ENCODE measurements at places on chromosomes 12 and 14. TPM values are rescaled to one million over a fixed set of nuclear protein-coding genes. Genes with fewer than 3 reads are reported as not detected.

Gene HOXC10
- 15.7 TPM for total RNA-seq

Gene PPP1R3E
- 1.6 TPM for total RNA-seq

Gene WSCD2
- not detected for total RNA-seq

Gene ERBB3
- 14.3 TPM for total RNA-seq

Gene NGB
- 0.14 TPM for total RNA-seq

Gene CLECL1
- not detected for total RNA-seq

Gene TMEM63C
- under 0.01 TPM for total RNA-seq

Gene NAV3
- 27.9 TPM for total RNA-seq

Gene NAB2
- total RNA-seq, result 15.9 TPM

Gene MARS1
- 107 TPM for total RNA-seq

Gene PLEKHH1
- total RNA-seq, result 7.6 TPM

Gene TMTC1
- total RNA-seq, result 0.40 TPM

Gene MYH6
- total RNA-seq, result not detected

Gene SLC38A4
- total RNA-seq, result under 0.01 TPM

Gene NPFF
- total RNA-seq, result not detected

Gene GPRC5D
- not detected for total RNA-seq

Gene GALNT16
- total RNA-seq, result 0.35 TPM

Gene KLRC3
- total RNA-seq, result not detected

Gene CD69
- total RNA-seq, result 1.4 TPM

Gene POLE2
- total RNA-seq, result 22.0 TPM

Gene IFNG-AS1
- total RNA-seq, result not detected

Gene CCNB1IP1
- 54.8 TPM for total RNA-seq

Gene GLI1
- 0.51 TPM for total RNA-seq

Gene CMA1
- not detected for total RNA-seq

Gene FOXG1
- 0.06 TPM for total RNA-seq

Gene LALBA
- not detected for total RNA-seq

Gene ANKS1B
- 0.46 TPM for total RNA-seq

Gene LHX5
- total RNA-seq, result not detected
